T-helper 2 cell (primary cell): ENCODE measurements at places on chromosomes 1 and 21.

DNA sequence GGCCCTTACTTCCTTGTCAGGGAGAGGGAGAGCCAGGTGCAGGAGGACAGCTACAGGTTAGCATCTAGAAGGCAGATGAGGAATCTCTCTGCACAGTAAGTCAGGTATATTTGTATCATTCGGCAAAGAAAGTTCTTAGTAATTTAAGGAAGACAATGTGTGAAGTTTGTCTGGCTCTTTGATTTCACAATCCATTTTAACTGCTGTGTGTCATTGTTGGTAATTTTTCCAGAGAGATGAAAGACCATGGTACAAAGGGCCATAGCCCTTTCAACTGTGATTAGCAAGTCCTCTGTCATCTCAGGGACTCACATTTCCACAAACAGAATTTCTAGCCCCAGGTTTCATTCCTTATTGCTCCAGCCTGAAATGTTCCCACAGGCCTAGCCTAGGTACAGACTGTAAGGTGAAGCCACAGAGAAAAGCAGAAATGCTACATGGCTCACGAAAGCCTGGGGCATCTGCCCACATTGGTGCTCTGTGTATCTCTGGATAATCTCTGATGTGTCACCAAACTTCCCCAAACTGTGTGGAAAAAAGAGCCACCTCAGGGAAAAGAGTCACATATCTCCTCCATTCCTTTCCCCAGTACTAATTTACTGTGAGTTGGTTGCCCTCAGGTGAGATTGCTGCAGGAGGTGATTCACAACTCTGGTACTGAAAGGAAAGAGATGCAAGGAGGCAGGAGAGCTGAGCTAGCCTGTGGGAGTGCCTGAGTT is 70.6 kb downstream of the SYT6 start:
- DNase-seq = no peak

GRCh38 chr1:215005078-215005477 is 77.5 kb upstream of the KCNK2 start:
- DNase-seq = no peak

DNA sequence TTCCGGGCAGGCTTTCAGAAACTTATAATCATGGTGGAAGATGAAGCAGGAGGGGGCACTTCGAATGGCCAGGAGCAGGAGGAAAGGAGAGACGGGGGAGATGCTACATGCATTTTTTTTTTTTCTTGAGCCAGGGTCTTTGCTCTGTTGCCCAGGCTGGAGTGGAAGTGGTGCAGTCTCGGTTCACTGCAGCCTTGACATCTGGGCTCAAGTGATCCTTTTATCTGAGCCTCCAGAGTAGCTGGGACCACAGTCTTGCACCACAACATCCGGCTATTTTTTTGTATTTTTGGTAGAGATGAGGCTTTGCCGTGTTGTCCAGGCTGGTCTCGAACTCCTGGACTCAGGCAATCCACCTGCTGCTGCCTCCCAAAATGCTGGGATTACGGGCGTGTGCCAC is 61.6 kb downstream of the SELENOF start:
- no peak for DNase-seq

DNA sequence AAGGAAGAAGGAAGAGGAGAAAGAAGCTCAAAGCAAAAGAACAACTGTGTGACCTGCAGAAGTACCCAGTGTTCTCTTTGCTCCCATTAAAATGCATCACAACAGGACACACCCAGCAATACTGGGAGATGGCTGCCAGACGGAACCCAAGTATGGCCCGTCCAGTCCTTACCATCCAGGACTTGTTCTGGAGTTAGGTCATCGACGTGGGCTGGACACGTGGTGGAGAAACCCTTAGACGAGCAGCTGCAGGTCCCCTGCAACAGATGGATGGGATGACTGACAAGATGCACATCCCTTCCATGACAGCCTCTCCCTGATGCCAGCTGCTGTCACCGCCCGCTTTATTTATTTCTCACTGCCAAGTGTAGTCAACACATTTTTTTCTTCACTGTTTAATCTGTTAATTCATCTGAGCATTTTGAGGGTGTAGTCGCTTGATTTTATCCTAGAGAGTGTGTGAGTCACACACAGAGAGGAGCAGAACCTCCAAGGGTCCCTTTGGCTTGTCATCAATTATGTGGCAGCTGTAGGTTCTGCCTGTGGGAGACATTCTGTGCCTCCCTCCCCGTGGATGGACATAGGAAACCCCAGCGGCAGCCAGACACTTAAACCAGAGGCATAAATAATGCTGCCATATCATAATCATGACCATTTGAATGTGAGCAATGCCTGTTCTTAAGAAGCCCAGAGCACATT is 80.9 kb downstream of the ABCA4 start:
- DNase-seq = no peak

- no peak for DNase-seq
Observed at GRCh38 chr1:37951783-37952624, 5.2 kb upstream of the INPP5B start.

DNA sequence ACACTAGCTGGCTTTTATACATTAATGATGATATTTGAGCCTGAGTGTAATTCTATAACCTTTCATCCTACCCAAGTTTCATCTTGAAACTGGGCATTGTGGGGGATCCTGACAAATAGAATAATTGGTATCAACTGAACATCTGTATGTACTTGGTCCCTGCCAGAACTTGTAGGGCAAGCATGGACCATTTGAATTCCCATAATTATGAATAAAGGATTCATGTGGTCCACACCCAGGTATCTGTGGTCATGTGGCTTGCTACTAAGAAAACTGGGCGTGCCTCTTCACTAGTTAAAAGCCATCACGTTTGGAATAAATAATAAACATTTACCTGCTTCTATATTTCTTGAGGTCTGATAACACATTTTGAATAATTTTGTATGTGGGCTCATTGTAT is 20.6 kb upstream of the VTCN1 start:
- DNase-seq = no peak

DNA sequence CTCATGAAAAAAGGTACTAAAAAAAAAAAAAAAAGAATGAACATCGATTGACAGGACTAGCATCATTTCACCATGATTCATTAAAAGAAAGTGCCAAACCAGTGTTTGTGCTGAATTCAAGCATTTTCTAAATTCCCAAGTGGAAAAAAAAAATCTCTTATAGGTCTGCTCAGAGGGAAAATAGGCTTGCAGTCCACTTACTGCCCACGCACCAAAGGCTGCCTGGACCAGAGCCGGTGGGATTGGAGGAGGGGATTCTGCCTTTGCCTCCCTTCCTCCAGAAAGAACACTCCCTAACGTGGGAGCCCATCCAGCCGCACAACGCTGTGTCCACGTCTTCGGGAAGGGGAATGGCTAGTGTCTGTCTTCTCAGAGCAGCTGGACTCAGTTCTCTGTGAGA is 5.5 kb upstream of the TRAPPC10 start:
- no peak for DNase-seq

DNA sequence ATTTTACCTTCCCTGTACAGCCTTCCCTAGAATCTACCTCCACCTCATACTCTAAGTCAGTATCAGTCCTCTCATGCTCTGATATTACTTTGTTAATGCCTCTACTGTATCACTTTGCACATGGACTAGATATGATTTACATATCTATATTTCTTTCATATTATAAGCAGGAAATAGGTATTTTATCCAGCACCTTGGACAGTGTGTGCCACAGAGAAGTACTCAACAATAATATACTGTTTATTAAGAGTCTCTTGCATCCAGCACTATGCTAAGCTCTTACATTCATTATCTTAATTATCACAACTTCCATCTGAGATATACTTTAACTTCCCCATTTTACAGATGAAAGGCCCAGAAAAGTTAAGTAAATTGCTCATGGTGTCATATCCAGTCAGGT is 247.9 kb upstream of the DAB1 start:
- DNase-seq = no peak

DNA sequence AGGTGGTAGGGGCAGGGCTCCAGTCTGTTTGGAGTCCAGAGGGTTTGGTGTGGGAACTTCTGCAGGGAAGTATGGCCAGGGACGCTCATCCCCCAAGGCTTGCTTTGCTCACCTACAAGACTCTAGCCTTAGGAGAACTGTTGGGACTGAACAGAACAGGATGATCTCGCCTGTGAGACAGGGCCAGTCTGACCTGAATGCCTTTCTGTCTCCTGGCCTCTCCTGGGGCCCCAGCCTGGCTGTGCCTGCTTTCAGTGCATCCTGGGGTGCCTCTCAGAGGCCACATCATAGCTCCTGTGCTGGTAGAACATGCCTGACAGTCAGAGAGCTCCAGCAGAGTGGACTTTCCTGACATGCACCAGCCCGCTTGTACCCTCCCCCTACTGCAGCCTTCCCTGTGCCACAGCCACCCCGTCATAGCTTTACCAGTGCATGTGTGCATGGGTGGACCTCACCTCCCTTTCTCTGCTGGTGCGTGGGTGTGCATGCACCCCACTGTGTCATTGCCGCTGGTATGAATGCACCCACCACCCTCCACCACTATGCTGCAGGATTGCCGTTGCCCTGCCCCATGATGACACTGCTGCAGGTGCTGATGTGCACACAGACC is 165.8 kb downstream of the GIPC2 start:
- no peak for DNase-seq

DNA sequence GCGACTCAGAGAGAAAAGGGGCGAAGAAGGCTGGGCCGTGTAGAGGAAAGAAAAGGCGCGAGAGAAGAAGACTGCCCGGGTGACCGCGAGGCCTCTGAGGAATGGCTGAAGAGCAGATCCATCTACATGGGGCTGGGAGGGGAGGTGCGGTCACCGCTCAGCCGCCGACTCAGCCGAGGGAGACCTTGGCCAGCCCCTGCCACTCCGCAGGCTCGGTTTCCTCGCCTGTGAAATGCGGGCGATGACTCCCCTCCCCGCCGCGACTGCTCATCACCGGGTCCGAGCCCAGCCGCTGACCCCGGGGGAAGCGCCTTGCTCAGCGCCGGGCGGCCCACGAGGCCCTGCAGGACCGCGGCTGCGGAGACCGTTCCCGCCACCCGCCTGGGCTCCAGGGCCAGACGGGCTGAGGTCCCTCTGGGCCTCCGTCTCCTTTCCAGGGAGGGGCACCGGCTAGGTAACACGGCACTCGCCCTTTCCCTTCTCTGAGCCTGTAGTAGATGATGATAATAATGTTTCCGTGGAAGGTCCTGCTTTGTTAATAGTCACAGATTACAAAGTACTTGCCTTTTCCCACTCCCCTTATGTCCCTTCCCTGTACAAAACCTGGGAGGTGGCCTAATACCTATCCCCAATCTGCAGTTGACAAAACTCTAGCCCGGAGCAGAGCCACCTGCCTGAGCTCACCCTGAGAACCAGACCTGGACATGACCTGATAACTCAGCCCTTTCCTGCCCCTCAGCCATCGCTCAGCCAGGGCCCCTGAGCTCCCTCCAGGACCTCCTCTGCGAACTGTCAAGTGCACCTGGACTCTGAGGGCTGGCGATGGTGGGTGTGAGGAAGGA is 1.6 kb upstream of the BSND start:
- DNase-seq = no peak

- DNase-seq = no peak
Observed at GRCh38 chr1:231431665-231432415, 9.8 kb upstream of the EGLN1 start.

DNA sequence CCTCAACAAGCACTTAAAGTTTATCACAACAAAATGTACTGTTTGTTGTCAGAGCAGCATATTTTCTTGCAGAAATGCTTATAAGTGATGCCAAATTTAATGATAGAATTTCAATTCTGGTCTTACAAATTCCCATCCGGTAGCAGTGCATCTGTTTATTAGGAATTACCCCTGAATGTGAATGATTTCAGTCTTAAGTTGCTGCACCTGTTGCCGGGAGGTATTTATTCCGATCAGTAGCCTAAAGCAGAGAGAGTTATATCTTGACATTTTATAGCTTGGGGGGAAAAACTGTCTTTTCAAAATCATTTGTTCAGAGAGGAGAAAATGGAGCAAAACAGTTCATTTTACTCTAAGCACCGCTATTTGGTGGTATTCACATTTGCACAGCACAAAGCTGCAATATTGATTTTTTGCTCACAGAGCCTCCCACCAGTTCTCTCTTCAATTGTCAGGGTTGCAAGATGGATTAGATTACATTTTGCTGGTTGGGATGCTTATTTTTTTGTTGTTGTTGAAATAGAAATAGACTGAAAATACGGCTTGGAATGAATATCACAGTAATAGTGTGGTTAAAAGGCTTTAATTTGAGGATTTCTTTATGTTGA is 98.6 kb downstream of the ADGRL2 start:
- DNase-seq = no peak

- DNase-seq = no peak
Observed at GRCh38 chr1:53781654-53782053, 42.7 kb upstream of the GLIS1 start.

- no peak for DNase-seq
Observed at GRCh38 chr1:214550857-214551435, 456 bp downstream of the PTPN14 start.

DNA sequence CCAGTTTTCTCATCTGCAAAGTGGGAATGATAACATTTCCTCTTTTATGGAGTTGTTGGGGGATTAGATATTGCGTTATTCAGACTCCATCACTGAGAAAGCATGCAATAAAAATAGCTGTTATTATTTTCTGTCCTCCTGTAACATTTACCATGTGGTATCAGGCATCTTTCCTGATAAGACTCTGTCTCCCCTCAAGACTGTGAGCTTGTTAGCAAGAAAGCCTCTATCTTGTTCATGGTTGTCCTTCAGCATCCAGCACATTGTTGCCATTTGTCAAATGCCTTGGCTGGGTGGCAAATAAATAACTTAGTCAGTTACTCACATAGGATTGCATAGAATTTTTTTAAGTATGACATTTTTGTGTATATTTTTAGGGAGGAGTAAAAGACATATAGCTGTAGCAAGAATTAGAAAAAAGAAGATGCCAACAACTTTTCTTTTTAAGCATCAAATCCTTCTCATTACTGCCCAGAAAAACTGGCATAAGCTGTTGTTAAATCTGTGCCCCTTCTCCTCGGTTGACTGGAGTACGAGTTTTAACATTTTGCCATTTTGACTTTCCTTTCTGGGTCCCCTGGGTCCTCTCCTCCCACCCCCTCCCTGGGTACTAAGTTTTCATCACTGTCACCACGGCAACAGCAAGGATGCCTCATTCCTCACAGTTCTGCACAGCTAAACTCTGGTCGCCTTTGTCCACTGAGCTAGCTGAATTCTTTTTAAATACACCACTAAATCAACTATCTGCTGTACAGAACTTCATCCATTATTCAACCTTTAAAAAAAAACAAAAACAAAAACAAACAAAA is 1.0 kb upstream of the JAM2 start:
- DNase-seq = no peak

DNA sequence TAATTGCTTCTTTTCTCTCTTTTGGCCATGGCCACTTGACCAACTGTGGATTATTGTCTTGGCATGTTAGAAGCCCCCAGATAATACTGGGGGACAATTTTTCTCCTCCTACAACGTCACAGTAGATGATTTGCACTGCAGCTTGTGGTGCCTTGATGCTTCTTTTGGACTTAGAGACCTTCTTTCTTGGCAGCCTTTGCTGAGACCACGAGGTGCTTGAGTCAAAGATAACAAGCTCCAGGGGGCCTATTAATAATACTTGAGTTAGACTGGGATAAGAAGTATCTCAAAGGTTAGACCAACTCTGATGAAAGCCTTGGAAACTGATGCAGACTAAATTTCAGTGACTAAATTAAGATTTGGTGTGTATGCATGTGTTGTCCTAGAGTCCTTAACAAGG is 3.2 kb downstream of the PPP1R12B start:
- no peak for DNase-seq

GRCh38 chr21:17513214-17514123 is 626 bp downstream of the CXADR start:
- peak; percentile 2 for DNase-seq

GRCh38 chr1:98920441-98921110 is 84.1 kb downstream of the PLPPR5 start:
- DNase-seq = no peak

- DNase-seq = no peak
Observed at GRCh38 chr1:110945626-110946025, 18.1 kb downstream of the LRIF1 start.
